ENCODE measurements at places on chromosomes 2 and 18. TPM values are rescaled to one million over a fixed set of nuclear protein-coding genes. Genes with fewer than 3 reads are reported as not detected.

Gene CAPN14
- not detected for total RNA-seq

Gene HOXD8
- 1.2 TPM for total RNA-seq

Gene BCS1L
- 15.8 TPM for total RNA-seq

Gene EFR3B
- total RNA-seq, result 0.47 TPM

Gene ZBTB7C
- 0.85 TPM for total RNA-seq

Gene ACVR2A
- total RNA-seq, result 23.1 TPM

Gene COL4A3
- not detected for total RNA-seq

Gene RNF125
- 2.2 TPM for total RNA-seq

Gene SLC23A3
- total RNA-seq, result 0.12 TPM

Gene UGT1A4
- not detected for total RNA-seq

Gene MYO7B
- not detected for total RNA-seq

Gene C2orf66
- total RNA-seq, result not detected

Gene DUSP28
- 1.8 TPM for total RNA-seq

Gene B4GALT6
- total RNA-seq, result 2.0 TPM

Gene HRH4
- total RNA-seq, result not detected

Gene M1AP
- not detected for total RNA-seq

Gene PLA2R1
- total RNA-seq, result 15.4 TPM

Gene DNAJC5G
- not detected for total RNA-seq

Gene KCNJ3
- total RNA-seq, result 0.09 TPM

Gene LYG2
- total RNA-seq, result not detected

Gene NFU1
- 38.1 TPM for total RNA-seq

Gene EVA1A
- total RNA-seq, result 7.3 TPM

Gene GPR55
- total RNA-seq, result not detected

Gene PROC
- not detected for total RNA-seq

Gene IL1F10
- not detected for total RNA-seq

Gene TMEM17
- 1.1 TPM for total RNA-seq

Gene CCDC85A
- total RNA-seq, result 0.43 TPM

Gene ALMS1
- 8.6 TPM for total RNA-seq

Gene SMAD2
- total RNA-seq, result 55.4 TPM

Gene BCL2
- 4.1 TPM for total RNA-seq

Gene MC5R
- total RNA-seq, result not detected

Gene CRACDL
- under 0.01 TPM for total RNA-seq

Gene CNTNAP5
- not detected for total RNA-seq

Measured in pericardium fibroblast (primary cell).